ENCODE measurements at places on chromosomes 7 and 10.

DNA sequence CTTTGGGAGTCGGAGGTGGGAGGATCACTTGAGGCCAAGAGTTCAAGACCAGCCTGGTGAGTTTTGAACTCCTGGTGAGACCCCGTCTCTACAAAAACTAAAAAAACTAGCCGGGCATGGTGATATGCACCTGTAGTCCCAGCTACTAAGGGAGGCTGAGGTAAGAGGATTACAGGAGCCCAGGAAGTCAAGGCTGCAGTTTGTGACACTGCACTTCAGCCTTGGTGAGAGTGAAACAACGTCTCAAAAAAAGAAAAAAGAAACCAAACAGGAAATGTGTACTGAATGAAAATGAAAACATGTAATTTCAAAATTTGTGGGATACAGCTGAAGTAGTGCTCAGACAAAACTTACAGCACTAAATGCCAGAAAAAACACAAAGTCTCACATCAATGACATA is 7.6 kb downstream of the ARHGAP12 start:
- no peak for DNase-seq

- DNase-seq, result no peak
Observed at GRCh38 chr10:7853226-7853842, 35.0 kb downstream of the TAF3 start.

GRCh38 chr10:14602807-14603533 is 171.7 kb downstream of the FAM107B start:
- DNase-seq, result no peak

DNA sequence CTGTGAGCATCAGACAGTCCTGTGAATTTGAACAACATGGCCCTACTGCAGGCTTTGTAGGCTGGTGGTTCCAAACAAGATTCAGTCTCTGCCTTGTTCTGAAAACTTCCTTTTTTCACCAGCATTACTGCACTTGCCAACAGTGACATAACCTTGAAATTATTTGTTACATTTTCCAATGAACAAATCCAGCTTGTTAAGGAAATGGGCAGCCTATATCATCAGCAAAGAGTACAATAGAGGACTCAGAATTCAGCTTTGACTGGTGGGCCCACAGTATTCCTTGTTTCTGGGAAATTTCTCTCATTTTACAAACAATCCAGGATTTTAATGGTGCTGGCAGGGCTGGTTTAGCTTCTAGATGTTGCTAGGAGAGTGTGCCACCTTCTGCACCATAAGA is 703.7 kb upstream of the FZD8 start:
- no peak for DNase-seq

GRCh38 chr7:33674804-33675411 is 230.4 kb upstream of the BMPER start:
- no peak for DNase-seq

DNA sequence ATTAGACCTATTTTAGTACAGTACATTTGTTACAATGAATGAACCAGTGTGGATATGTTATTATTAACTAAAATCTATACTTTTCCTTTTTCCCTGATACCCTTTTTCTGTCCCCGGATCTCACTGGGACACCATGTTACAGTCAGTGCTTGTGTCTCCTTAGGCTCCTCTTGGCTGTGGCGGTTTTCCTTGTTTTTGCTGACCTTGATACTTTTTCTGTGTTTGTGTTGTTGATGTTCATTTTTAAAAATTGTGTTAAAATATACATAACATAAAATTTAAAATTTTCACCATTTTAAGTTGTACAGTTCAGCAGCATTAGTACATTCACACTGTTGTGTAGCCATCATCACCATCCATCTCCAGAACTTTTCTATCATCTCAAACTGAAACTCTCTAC is 54.2 kb upstream of the OSBPL3 start:
- no peak for DNase-seq

DNA sequence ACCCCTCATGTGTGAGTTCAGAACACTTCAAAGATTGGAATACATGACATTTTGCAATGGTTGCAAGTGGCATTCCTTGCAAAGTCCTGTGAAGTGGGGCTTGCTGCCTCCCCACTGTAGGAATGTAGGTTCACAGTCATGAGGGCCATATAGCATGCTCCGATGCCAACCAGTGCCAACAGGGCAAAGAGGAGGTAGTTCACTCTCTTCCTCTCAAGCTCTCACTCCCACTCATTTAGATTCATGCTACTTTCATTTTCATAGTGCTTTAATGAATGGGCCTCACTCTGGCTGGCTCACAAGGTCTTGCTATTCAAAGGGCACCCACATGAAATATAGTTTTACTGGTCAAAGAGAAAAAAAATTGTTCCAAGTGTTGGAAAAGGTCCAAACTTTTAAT is 169.9 kb upstream of the AOAH start:
- DNase-seq, result no peak

GRCh38 chr10:42952931-42953683 is 123.8 kb upstream of the RET start:
- DNase-seq, result no peak

DNA sequence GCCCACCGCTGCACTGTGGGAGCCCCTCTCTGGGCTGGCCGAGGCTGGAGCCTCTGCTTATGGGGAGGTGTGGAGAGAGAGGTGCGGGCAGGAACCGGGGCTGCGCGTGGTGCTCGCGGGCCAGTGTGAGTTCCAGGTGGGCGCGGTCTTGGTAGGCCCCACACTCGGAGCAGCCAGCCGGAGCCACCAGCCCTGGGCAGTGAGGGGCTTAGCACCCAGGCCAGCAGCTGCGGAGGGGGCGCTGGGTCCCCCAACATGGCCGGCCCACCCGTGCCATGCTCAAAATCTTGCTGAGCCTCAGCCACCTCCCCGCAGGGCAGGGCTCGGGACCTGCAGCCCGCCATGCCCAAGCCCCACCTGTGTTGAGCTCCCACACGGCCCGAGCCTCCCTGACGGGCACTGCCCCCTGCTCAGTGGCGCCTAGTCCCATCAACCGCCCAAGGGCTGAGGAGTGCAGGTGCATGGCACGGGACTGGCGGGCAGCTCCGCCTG is 856.8 kb upstream of the CELF2 start:
- DNase-seq, result no peak

GRCh38 chr7:135407884-135408283 is 102.0 kb downstream of the CNOT4 start:
- DNase-seq, result no peak

DNA sequence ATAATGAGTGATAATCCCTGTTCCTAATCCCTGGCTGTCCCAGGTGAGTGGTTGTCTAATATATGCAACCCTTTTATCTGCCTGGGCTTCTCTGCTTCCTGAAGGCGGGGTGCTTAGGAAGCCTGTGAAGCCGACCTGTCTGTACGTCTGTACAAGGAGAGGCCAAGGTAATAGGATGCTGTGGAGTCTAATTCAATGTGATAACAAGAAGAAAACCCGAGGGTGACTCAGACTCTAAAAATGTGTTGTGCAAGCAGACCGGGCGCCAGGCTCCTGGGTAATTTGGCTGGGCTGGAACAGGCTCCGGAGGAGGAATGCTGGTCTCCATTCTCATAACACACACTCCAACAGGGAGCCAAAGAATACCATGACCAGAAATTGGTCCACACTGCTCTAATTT is 43.6 kb downstream of the THNSL1 start:
- no peak for DNase-seq

DNA sequence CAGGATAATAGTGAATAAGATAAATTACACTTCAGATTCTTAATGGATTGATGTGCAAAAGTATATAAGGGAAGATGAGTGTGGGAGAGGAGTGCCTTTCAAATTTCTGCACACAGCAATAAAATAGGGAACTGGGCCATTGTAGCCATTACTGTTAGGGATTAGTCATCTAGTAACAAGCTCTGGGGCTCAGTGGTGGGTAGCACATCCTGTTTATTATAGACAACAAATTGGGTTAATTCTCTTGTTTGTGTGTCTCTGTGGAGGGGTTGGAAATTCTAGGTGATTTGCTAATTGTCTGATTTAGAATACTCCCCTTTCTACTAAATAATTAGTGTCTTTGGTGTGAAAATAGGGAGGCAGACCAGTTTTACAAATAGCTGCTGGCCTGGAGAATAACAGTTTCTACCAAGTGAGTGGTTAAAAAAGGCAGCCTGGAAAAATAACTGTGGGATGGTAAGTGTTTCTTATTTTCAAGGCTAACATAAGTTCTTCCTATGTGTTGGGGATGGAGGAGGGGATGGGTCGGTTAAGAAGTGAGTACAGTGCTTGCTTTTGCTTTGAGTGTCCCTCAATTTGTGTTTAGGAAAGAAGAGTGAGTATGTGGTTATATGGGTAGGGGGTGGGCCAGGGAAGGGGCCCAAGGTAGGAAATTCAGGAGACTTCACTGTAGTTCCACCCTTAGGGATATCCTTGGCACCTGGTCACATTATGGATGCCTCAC is 43.3 kb upstream of the TMEM248 start:
- no peak for DNase-seq

- DNase-seq, result no peak
Observed at GRCh38 chr7:1662767-1663166, 7.3 kb upstream of the ELFN1 start.

- DNase-seq, result no peak
Observed at GRCh38 chr7:113314594-113314993, 196.2 kb upstream of the SMIM30 start.

DNA sequence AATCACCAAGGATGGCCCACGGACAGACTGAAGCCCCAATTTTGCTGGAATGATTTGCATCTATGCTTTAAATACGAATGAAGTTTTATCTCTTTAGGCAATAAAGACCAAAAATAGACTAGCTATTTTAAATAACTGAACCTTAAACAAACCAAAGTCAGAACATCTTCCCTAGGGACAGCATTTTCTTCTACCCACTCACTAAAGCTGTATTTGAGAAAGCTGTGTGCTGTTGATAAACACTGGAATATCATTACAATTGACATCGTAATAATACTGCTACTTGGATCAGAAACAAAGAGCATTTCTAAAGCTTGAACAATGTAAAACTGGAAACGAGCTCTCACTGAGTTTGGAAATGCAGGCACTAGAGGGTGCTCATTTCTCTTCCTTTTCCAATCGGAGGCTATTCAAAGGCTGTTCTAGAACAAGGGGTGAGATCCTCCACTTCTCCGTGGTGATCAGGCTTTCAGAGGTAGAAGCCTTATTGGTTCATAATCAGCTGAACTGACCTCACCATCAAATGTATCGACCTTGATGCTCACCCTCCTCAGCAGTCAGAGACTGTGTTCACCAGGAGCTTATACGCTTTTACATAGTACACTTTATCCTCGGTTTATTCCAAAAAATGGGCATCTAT is 225.3 kb upstream of the PRSS1 start:
- no peak for DNase-seq

DNA sequence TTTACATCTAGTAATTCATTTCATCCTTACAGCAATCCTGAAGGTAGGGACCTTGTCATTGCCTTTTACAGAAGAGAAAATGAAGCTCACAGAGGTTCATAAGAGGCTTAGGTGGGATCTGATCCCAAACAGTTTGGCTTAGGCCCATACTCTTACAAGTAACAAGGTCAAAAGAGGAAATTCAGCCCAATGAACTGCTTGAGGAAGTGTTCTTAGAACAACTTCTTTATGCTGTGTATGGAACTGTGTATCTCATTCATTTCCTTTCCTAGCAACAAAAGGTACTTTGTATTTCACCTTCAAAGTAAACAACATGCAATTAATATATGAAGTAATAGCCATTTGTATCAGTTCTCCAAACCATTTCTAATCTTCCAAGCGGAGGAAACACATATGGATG is 79.3 kb downstream of the AVL9 start:
- no peak for DNase-seq

- DNase-seq, result no peak
Observed at GRCh38 chr10:60932756-60933155, 11.2 kb downstream of the RHOBTB1 start.

GRCh38 chr7:145665499-145666258 is 450.9 kb upstream of the CNTNAP2 start:
- DNase-seq, result no peak

- no peak for DNase-seq
Observed at GRCh38 chr7:136070736-136071505, 93.8 kb upstream of the MTPN start.

DNA sequence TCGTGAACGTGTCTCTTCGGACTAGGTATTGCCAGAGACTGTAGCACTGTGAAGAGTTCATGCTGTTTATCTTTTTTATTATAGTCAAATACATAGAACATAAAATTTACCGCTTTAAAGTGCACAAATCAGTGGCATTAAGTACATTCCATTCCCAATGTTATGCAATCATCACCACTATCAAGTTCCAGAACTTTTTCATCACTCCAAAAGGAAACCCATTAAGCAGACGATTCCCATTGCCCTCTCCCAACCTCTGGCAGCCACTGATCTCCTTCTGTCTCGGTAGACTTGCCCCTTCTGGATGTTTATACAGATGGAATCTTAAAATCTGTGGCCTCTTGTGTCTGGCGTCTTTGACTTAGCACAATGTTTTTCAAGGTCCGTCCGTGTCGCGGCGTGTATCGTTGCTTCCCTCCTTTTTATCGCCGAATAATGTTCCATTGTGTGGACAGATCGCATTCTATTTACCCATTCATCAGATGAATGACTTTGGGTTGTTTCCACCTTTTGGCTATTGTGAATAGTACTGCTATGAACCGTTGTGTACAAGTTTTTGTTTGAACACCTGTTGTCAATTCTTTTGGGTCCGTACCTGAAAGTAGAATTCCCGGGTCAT is 2.7 kb downstream of the PROSER2 start:
- DNase-seq, result no peak

- no peak for DNase-seq
Observed at GRCh38 chr10:33010132-33011037, 52.4 kb upstream of the ITGB1 start.

- no peak for DNase-seq
Observed at GRCh38 chr10:7710446-7710845, 7.3 kb downstream of the ITIH2 start.

DNA sequence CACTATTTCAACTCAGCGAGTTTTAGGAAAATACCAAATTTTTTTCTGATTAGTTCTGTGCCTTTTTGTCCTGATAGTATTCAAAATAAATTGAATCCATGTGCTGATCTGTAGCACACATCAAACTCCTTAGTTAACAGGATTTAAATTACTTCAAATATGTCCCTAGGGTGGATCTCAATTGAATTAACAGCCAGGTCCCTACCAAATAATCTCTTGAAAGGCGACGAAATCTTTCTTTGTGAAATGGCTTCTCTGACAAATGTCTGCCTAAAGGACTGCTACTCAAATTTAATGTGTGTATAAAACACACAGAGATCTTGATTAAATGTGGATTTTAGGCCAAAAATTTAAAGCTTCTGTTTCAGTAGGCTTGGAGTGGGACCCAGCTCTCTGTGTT is 989.6 kb upstream of the KCND2 start:
- DNase-seq, result no peak

- peak; percentile 9 for DNase-seq
Observed at GRCh38 chr7:99451936-99452335, 13.2 kb downstream of the CPSF4 start.
